ENCODE measurements at places on chromosomes 7 and 10.

DNA sequence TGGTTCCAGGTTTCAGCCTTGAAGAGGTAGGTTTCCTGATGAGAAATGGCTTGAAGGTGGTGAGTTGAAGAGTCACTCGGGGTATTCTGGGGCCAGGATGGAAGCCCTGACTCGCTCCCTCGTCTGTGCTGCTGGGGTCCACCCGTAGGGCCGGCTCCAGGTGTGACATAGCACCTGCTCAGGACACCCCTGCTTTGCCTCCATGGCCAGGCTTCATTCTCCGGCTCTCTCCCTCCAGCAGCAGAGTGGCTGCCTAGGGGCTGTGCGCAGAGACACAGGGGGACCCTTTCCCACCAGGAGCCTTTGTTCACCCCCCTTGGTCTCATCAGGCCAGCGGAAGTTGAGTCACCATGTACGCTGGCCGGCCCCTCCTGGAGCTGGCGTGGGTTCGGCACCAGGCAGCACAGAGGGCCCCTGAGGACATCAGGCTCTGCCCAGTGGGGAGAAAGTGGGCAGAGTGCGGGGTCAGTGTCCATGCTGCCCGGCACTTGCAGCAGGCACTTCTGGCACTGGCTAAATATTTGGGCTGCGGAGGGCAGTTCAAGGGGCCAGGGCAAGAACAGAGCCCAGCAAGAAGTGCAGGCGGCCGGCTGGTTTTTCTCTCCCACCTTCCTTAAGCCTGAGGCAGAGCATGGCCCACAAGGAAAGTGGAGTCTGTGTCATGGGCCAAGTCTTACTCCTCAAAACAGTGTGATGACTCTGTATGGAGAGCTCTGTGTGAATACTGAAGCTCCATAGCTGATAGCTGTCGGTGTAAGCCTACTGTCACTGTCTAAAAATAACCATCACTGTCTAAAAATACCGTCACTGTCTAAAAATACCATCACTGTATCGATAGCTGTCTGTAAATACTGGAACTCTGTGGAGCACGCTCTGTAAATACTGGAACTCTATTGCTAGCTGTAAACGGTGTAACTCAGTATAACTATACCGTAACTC is 3.7 kb upstream of the PRKAR1B start:
- DNase-seq = no peak

GRCh38 chr7:70694971-70695794 is 436.8 kb upstream of the GALNT17 start:
- DNase-seq = no peak

GRCh38 chr7:108331971-108332370 is 124.3 kb downstream of the NRCAM start:
- DNase-seq = no peak

- DNase-seq = no peak
These were observed 824.4 kb downstream of the GRID1 start for GRCh38 chr10:85542152-85542551.

- DNase-seq = no peak
These were observed 22.9 kb upstream of the DMTF1 start for GRCh38 chr7:87129332-87129731.

DNA sequence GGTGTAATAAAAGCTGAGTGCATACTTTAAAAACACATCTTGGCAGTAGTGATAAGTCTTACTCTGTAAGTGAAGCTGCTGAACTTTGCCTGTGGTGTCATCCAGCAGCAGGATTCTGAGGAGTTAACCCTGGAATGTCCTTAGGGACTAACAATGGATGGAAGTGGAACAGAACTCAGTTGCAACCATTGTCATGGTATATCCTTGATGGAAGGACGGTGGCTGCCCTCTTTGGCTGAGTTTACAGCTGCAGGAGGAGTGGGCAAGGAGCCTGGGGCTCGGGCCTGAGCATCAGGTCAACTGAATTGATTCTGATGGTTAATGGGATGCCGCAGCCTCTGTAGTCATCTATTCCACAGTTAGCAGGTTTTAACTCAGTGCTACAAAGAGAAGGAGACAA is 56.2 kb downstream of the MRC1 start:
- no peak for DNase-seq

GRCh38 chr10:24115403-24115802 is 93.5 kb upstream of the KIAA1217 start:
- no peak for DNase-seq

GRCh38 chr10:119772334-119772733 is 46.5 kb downstream of the INPP5F start:
- no peak for DNase-seq

DNA sequence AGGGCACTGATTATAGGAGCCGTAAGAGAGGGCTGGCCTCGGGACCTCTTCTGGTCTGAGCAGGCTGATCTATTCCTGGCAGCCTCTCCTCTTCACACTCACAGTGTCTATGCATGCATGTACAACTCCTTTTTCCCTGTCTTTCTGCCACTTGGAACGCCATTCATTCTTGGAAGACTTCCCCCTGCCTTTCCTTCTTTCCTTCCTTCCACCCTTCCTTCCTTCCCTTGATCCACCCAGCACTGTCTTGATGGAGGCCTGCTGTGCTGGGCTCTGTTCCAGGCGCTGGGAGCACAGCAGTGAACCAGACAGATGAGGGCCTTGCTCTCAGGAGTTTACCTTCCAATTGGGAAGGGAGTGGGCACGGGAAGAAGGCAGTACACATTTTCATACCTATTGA is 114.8 kb downstream of the SH3PXD2A start:
- DNase-seq = no peak

GRCh38 chr10:58701405-58702135 is 188.9 kb downstream of the BICC1 start:
- DNase-seq = no peak

DNA sequence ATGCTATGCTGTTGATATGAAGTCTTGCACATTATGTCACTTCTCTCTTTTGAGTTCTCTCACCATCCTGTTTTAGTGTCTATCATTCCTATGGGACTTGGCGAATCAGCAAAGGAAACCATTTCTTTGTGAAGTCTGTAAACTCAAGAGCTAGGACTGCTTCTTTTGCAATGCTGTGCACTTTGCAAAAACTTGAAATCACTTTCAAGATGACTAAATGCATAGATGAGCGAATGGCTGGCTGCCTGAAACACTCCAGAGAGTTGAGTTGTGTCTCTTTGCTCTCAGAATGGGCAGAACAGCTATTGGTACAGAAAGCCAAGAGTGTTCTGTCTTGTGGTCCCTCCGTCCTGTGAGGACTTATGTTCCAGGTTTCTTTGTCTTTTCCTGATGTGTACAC is 18.3 kb upstream of the ELMO1 start:
- DNase-seq = no peak

GRCh38 chr10:73910401-73910763 is 550 bp upstream of the PLAU start:
- DNase-seq = peak; percentile 82

GRCh38 chr7:81005254-81005653 is 86.4 kb upstream of the SEMA3C start:
- DNase-seq = no peak

- DNase-seq = peak; percentile 73
These were observed 2.2 kb downstream of the CRTAC1 start for GRCh38 chr10:98028168-98028770.

- peak; percentile 32 for DNase-seq
These were observed 1.5 kb downstream of the PTPN12 start for GRCh38 chr7:77538281-77539212.

GRCh38 chr10:37643187-37643586 is 214.2 kb downstream of the ZNF248 start:
- no peak for DNase-seq

GRCh38 chr7:74672343-74672915 is 14.9 kb downstream of the GTF2I start:
- no peak for DNase-seq

- DNase-seq = no peak
These were observed 43.4 kb upstream of the SLF2 start for GRCh38 chr10:100869399-100869798.

All from Kasumi-1 (cell line).